Esophagus squamous epithelium (tissue), 5 donors: ENCODE measurements at places on chromosomes 6 and 20.

GRCh38 chr6:116476002-116476678 lies 15.0 kb downstream of the CALHM6 start:
- no peak for DNase-seq

DNA sequence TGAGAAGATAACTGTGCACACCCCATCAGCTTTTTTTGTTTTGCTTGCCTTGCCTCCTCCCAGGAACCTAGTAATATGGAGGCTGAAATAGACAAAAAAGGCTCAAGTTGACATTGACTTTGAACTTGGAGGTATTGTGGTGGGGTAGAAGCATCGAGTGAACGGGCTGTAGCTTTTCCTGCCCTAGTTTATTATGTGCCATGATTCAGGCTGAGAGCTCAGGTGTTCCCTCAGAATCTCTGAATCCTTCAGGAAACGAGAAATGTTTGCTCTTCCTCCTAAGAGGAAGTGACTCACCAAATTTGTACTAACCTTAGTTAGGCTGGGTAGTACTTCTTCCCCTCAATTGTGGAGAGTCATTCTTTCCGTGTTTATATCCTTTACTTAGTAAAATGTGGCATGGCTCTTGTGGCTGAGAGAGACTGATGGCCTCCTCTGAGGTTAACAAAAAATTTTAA lies 98.8 kb downstream of the SASH1 start:
- no peak for DNase-seq

DNA sequence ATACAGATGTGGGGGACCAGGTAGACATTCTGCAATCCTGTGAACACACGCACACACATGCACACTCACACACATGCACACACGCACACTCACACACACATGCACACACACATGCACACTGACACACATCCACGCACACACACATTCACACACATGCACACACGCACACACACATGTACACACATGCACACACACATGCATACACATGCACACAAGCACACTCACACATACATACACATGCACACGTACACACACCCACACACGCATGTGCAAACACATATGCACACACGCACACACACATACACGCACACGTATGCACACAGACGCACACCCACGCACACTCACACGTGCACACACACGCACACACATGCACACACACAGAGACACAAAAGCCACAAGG lies 14.3 kb upstream of the GGTLC1 start:
- no peak for DNase-seq

GRCh38 chr6:121876721-121877120 lies 441.3 kb downstream of the GJA1 start:
- no peak for DNase-seq

DNA sequence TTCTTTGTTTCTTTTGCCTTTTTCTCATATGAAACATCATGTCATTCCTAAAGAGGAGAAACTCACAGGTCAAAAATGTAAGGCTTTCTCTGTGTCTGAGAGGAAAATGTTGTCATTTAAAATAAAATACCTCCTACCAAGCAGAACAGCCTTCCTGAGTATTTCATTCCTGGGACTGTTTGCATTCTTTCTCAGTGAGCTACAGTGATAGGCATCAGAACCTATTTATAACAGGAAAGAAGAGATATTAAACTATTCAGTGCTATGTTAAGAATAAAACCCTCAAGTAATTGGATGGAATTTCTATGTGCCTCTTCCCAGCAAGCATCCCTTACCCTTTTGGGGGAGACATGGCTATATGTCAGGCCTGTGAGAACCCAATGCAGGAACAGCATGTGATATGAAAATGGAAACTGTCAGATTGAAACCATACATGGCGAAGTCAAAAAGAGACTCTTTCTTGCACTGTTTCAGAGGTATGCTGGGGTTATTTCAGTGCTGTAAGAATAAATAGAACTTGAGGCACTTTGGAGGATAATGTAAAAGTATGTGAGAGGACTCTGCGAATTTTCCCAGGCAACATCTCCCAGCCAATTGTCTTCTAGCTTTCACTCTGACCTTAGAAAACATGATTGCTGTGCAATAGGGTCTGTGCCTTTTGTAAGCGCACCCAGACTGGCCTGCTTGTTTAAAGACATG lies 133.8 kb upstream of the CCN2 start:
- no peak for DNase-seq

GRCh38 chr6:133523816-133524215 lies 282.7 kb downstream of the EYA4 start:
- no peak for DNase-seq

DNA sequence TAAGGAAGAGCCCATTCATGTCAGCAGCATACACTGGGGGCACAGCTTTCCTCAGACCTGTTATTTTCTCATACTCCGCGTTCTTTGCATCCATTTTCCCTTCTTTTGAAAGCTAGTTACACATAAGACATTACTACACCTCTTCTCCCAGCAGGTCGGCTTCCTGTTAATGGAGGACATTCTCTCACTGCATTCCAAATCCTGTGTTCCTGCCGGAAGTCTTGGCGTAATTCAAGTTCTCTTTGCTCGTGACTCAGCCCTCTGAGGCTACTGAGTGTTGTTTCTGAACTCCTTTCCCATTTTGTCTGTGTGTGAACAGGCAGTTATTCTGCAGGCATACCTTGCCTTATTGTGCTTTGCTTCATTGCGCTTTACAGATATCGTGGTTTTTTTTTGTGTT lies 97.5 kb upstream of the ZBTB24 start:
- DNase-seq = no peak

DNA sequence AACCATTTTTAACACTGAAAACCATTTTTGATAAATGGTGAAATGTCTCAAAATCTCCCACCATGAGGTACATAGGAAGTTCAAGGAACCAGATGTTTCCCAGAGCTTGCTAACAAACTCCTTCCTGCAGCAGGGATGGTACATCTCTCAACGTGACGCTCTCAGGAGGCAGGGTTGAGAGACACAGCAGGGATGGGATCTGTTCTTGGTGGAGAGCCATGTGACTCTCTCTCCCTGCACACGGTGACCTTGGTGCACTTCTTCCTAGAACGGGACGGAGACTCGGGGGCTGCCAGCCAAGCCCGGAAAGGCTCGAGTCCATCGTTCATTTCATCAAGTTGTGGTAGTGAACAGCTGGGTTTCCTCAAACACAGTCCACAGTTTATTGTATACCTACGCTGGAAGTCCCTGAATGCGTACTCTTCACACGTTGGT lies 94.2 kb downstream of the FAM50B start:
- no peak for DNase-seq

- DNase-seq = no peak
These were observed 7.1 kb downstream of the VNN2 start for GRCh38 chr6:132750455-132751248.

DNA sequence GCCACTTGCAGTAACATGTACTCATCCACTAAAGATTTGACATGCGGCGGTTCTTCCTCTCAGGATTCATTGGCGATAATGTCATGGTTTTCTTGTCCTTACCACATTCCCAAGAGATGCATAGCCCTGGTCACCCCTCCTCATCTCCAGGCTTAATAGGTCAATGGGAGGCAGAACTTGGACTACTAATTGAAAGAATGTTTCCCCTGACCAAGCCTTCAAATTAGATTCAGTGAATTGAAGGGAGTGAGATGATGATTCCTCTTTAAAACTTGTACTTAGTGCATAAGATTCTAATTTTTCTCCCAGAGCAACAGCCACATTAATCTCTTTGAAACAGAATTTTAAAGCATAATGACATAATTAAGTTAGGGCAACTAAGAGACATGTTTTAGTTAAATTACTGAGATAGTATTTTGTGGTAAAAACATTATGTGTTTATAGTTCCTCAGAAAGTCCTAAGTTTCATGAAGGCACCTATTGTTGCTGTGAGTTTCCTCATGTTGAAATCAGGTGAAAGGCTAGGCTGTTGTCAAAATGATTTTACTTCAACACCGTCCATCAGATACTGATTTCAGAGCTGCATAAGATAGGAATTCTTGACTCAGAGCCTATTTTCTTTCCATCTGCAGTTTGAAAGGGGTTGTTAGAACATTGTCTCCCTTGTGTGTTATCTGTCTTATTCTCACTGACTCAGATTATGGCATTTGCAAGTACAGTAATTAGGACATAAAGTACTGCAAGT lies 48.5 kb downstream of the STK4 start:
- no peak for DNase-seq

DNA sequence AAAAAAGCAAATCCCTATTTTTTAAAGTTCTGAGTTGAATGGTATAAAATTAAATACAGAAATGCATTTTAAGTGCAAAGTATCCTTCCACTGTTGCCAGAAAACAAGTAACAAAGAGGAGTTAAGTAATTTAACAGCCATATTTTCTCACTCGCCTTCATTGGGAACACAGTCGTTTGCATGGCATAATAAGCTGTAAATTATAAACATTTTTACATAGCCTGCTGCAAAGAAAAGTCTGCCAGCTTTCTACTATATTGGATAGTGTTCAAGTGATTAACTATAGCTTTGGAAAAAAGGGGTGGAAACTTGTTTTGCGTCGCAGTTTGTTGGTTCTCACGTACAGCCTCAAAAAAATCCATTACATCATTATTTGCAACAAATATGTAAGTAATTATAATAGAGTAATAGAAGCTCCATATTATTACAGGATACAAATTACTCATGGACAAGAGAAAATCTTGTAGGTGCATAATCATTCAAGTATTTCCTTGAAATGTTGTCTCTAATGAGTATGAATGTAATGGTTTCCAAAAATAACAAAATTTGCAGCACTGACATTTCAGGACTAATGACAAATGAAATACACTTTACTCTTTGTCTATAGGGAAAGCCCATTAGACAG lies 139.3 kb downstream of the PDSS2 start:
- DNase-seq = no peak

DNA sequence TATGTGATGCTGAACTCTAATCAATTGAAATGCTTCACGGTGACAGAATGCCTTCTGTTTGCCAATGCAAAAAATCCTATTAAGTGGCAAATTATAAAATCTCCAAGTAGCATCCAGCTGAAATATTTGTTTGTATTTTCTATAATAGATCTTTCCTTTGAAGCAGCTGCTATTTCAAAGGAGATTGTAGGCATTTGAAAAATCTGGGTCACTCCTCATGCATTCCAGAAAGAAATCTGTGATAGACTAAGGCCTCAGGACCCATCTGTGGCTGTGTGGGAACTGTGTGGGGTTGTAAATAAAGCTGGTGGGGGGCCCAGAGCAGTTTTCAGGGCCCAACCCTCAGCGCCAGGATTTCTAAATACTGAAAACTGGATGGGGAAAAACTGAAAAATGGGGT lies 216.9 kb upstream of the ARG1 start:
- no peak for DNase-seq

DNA sequence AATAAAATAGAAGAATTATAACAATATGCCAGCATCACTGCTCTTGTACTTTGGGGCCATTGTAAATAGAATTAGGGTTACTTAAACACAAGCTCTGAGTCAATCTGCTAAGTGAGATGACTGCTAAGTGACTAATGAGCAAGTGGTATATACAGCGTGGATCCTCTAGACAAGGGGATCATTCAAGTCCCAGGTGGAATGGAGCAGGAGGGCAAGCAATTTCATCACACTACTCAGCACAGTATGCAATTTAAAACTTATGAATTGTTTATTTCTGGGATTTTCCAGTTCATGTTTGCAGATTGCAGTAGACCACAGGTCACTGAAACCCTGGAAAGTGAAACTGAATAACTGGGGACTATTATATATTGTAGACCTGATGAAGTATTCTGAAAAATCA lies 235.3 kb downstream of the BTBD3 start:
- DNase-seq = no peak

GRCh38 chr20:11401988-11402387 lies 515.7 kb upstream of the BTBD3 start:
- no peak for DNase-seq
